ENCODE measurements at places on chromosomes 1 and 21.

- DNase-seq: no peak
Measured at GRCh38 chr1:34781071-34781843, at the start of gene GJB3. GJB3 (plus strand) TSS chr1:34781214; CDS start chr1:34784763, 3,549 bp downstream.

DNA sequence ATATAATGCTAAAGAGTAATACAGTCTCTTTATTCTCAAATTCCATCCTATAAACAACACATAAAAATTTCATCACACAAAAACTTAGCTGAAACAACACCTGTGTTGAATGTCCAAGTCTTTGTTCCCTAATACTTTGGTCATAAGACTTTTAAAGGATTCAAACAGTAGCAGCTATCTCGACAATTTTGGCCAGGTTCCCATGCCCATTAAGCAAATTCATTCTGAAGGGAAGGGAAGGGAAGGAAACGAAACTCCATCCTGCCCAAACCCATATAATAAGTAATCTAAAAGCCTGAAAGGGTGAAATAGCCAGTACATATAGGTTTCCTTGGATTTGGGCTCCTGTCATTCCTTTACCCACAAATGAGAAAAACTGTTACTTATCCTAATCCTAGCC, 7.5 kb downstream of the IVNS1ABP start:
- DNase-seq: no peak

GRCh38 chr1:197320991-197321531, 53.0 kb downstream of the CRB1 start:
- DNase-seq: no peak

GRCh38 chr21:34112316-34113033, 39.1 kb downstream of the MRPS6 start:
- DNase-seq: no peak
